Karpas-422 (cell line): ENCODE measurements at places on chromosomes 6 and 20. TPM values are rescaled to one million over a fixed set of nuclear protein-coding genes. Genes with fewer than 3 reads are reported as not detected.
A peak's percentile ranks its signal among the peaks of the same experiment; 100 is the strongest.

BPHL gene
- 9.3 and 14.6 TPM in 2 replicates for total RNA-seq

FAM184A gene
- 0.72 and 8.4 TPM in 2 replicates for total RNA-seq

POPDC3 gene
- not detected in 2 replicates for total RNA-seq

MYBL2 gene
- total RNA-seq = 18.2 and 30.8 TPM in 2 replicates

PTK6 gene
- 0.51 TPM in 1 of 2 replicates, not detected in the other for total RNA-seq

PTPN1 gene
- 6.5 and 10.9 TPM in 2 replicates for total RNA-seq

GMDS gene
- 5.3 and 9.7 TPM in 2 replicates for total RNA-seq

DNA sequence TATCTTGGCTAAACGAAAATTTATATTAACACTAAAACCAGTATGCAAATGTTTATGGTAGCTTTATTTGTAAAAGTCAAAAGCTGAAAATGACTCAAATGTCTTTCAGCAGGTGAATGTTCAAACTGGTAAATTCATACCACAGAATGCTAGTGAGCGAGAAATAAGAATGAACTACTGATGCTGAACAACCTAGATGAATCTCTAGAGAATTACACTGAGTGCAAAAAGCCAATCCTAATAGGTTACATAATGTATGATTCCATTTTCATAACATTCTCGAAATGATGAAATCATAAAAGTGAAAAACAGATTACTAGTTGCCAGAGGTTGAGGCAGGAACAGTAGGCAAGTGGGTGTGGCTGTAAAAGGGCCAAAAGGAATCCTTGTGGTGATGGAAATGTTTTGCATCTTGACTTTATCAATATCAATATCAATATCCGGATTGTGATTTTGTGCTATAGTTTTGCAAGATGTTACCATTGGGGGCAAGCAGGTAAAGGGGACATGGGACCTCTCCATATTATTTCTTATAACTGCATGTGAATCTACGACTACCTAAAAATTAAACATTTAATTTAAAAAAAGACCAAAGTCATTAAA, 26.1 kb downstream of the ZNF311 start:
- DNase-seq = no peak

DNA sequence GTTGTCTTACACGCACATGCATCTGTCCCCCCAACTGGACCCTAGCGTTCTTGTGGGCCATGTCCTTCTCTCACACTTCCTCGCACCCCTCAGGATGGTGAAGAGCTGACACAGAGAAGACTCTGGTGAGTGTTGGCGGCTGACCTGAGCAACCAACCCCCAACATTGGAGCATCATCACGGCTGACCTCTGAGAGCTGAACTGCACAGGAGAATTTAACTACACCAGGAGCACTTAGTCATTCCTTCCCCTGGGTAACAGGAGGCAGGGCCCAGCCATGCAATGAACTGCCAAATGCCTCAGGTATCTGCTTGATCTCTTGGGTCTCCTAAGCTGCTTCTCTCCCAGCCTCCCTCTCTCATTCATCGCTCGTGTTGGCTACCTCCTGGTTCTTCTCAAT, 88.5 kb downstream of the PSMG4 start:
- no peak for DNase-seq

DNA sequence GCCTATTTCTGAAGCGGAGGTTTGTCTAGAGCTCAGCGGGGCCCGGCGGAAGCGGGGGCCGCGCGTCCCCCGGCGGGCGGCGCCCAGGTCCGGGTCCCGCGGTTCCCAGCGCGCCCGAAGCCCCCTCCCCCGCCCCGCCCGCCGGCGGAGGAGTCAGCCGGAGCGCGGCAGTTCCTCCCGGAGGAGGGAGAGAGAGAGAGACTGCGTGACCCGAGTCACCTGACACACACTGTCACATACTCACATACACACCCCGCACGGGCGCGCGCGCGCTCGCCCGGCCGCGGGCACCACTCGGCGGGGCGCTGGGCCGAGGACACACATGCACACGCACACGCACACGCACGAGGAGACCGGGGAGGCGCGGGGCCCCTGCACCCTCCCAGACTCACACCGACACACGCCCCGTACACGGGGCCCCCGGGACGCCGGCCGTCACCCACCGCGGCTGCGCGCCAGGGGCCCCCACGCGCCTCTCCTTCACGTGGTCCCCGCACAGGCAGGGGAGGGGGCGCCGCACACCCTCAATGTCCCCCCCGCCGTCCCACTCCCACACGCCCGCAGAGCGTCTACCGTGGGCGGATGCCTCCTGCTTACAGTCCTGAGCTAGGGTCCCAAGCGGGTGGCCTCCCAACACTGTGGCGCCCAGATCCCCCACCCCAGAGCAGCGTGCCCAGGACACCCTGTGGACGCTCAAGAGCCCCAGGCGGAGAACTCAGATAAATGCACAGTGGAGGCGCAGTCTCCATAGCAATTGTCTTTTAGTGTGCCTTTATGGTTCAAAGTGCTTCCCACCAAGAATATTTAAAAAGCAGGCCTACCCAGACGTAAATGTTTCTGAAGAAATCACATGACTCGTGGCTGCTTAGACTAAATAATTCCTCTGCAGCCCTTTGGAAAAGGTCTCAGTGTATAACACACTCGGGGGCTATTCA, at the start of gene RRAGD:
Gene RRAGD, minus strand, starts transcription at position 203 of the 935 bp plus-strand sequence. CDS start 280 bp downstream, outside the sequence.
- DNase-seq = peak; percentile 45

GRCh38 chr6:96469312-96469711, 52.3 kb upstream of the UFL1 start:
- DNase-seq = no peak

DNA sequence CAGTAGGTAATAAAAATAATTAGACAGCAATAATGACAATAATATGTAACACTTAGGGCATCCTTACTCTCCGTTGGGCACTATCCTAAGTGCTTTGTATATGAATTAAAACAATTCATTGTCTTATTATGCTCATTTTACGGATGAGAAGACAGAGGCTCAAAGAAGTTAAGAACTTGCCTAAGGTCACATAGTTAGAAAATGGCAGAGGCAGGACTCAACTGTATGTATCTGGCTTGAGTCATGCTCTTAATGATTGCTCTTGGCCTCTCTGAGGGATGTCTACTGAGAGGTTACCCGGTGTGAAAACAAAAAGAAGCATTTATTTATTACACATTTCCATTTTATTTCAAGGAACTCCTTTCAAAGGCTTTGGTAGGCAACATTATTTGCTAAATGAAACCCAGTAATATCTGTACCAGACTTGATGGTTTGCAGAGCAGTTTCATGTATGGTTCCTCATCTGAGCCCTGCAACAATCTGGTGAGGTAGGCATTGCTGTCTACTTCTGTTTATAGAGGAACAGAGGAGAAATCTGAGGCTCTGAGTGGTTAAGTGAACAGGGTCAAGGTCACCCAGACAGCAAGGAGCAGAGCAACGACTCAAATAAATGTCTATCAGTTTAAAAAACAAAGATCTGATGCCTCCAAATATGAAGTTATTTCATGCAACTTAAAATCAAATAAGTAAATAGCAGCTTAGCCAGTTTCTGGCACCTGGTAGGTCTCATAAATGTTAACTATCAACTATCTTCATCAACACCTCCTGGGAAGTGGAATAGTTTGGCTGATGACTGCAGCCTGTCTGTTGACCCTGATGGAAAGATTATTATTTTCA, 4.2 kb upstream of the PARD6B start:
- no peak for DNase-seq

DNA sequence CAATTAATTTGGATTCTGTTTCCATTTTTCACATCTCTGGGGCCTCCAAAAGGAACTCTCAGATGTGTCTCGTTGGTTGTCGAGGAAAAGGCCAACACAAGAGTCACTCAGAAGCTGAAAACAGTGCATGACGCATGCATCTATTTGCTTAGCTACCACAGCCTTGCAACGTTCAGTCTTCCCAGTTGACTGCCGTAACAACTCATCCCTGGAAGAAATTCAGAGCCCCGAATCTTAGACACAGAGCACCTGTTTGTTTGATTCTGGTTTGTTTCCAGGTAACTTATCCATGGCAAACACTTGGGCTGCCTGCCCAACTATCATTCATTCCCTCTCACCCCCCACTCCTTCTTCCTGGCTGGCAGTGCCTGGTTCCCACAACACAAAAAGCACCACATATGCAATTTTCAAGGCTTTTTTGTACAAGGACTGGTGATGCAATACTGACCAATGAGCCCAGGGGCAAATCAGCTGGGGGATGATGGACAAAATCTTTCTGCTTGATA, 60.5 kb downstream of the ZMYND8 start:
- no peak for DNase-seq

GRCh38 chr6:170266061-170266825, 24.6 kb downstream of the DLL1 start:
- DNase-seq = no peak

- no peak for DNase-seq
Observed at GRCh38 chr6:41780551-41781365, at the start of gene PRICKLE4. Gene PRICKLE4, plus strand, starts transcription at chr6:41780782. Its CDS starts 2,692 bp downstream, at chr6:41783474.

DNA sequence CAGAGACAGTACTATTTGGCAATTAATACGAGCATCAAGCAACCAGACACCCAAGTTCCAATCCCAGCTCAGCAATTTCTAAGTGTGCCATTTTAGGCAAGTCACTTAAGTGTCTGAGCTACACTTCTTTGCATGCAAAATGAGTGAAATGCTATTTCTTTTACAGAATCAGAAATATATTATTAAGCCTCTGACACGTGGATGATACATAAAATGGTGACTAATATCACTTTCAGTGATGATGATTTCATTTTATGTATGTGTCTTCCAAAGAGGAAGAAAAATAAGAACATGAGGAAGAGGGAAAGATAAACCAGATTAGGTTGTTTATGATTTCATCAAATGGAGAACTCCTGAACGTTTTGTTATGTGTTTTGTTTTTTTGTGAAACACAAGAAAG, 158.6 kb downstream of the TSHZ2 start:
- no peak for DNase-seq
